ENCODE measurements at places on chromosomes 5 and 9.

DNA sequence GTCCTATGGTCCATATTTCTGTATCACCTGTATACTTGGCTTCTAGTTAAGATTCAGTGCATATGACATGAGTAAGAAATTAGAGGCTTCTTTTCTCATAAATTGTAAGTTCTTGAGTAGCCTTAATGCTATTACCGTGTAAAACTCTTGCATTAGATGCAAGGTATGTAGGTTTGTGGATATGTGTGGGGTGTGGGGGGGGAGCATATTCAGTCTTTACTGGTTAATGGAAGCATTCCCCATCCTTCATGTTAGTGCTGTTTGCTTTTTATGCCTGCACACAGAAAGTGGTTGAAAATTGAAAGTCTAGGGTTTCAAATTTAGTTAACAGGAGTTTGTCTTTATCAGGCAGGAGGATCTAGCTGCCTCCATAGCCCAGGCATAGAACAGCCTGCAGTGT lies 16.1 kb downstream of the RAI14 start:
- no peak for DNase-seq

GRCh38 chr9:86974421-86974820 lies 27.1 kb upstream of the GAS1 start:
- DNase-seq, result no peak

GRCh38 chr5:78361631-78361993 lies 1.2 kb downstream of the SCAMP1 start:
- DNase-seq, result no peak

- DNase-seq, result no peak
Observed at GRCh38 chr5:109063223-109063622, 315.5 kb downstream of the FER start.

DNA sequence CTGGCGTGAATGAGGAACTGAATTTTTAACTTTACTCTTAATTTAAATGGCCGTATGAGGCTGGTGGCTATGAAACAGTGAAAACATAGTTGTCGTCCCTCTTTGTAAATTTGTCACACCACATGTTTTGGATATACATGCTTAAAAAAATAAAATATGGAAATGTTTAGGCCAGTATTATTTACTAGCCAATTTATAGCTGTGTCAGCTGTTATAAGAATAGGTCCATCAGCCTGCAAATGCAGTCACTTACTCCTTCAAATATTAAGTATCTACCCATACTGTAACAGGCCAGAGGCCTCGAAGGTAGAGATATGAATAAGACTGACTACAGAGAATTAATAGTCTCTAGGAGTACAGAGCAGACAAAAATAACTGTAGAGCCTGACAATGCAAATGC lies 30.0 kb downstream of the NR6A1 start:
- DNase-seq, result no peak

- DNase-seq, result no peak
Observed at GRCh38 chr5:138636398-138636944, 61.3 kb upstream of the HSPA9 start.

DNA sequence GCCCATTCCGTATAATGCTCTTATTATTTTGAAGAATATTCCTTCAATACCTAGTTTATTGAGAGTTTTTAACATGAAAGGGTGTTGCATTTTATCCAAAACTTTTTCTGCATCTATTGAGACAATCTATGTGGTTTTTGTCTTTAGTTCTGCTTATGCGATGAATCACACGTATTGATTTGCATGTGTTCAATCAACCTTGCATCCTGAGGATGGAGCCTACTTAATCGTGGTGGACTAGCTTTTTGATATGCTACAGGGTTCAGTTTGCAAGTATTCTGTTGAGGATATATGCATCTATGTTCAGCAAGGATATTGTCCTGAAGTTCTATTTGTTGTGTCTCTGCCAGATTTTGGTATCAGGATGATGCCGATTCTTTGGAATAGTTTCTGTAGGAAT lies 1070.3 kb upstream of the CDH18 start:
- no peak for DNase-seq

GRCh38 chr9:68979538-68980314 lies 34.2 kb downstream of the PRKACG start:
- no peak for DNase-seq

DNA sequence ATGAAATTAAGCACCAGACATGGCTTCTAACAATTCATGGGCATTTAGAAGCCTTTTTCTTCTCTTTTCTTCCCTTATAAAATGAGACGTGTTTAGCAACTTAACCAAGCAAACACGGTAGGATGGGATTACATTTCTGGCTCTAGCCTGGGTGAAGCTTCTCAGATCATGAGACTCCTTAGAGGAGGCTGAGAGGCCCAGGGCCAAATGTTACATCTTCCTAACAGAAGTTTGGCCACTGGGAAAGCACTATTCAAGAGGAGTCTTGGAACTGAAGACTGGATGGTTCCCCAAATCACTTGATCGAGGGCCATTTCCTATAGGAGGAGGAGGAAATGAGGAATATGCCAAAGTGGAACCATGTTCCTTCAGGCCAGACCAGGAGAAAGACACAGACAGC lies 1.9 kb downstream of the GABRP start:
- no peak for DNase-seq

- DNase-seq, result no peak
Observed at GRCh38 chr9:87753313-87753712, 27.4 kb downstream of the CTSL start.

GRCh38 chr5:9617739-9618504 lies 12.2 kb downstream of the TAS2R1 start:
- DNase-seq, result no peak

GRCh38 chr5:115337882-115338281 lies 41.4 kb upstream of the CCDC112 start:
- no peak for DNase-seq

DNA sequence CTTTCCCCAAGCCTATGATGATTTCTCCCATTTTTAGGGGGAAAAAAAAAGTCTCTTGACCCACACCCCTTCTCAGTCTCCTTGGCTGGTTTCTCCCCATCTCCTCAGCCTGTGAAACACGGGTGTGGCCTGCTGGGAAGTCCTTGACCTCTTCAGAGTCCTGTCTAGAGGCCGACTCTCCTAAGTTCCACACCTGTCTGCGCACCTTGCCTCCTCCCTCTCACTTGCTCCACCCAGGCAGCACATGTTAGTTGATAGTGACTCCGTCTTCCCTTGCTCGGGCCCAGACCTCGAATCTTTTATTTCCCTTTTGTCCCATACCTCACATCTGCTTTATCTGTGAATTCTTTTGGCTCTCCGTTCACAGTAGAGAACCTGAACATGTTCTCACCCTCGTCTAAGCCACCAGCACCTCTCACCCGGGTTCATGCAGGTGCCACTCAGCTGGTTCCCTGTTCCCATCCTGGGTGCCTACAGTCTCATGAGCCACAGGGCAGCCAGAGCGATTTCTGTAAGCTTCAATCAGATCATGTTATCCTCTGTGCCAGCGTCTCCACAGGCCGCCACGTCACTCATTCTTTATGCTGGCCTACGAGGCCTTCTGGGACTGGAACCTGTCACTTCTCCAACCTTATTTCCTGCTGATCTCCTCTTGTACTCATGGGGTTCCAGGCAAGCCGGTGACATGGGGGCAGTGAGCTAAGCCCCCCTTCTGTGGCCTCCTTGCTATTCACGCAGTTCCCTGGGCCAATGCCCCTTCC lies 51.7 kb upstream of the LRRTM2 start:
- no peak for DNase-seq

DNA sequence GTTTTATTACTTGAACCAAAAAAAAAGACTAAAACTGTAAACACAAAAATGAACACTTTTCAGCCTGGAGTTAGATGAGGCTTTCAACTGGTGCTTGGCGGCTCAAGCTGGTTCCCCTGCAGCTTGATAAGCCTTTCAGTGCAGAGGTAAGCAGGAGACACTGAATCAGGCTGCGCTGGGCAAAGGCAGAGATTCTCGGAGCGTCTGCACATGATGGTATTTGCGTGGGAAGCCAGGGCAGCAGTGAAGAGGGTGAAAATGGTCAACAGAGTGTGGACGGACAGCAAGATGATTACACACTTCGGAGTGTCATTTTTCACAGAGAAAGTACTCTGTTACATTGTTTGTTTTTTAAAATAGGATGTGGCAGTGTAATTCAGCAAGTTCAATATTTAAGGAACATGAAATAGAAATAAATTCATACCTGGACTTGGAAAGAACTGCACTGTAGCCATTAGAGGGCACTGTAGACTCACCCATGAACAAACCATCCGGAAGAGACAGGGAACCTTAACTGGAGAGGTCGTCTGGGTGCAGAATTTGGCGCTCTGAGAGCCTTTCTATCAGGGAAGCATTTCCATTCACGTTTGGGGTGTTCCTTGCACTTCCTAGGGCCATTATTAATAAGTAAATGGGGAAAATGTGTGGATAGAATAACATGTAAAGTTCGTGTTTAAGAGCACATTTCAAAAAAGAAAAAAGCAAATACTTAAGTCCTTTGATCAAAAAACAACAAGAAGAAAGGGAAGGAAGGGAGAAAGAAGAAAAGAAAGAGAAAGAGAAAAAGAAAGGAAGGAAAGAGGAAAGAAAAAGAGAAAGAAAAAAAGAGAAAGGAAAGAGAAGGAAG lies 69.8 kb downstream of the ICE1 start:
- DNase-seq, result no peak

GRCh38 chr5:174793684-174794328 lies 69.4 kb downstream of the MSX2 start:
- no peak for DNase-seq

- no peak for DNase-seq
Observed at GRCh38 chr9:109117856-109118807, 1.6 kb downstream of the TMEM245 start.

DNA sequence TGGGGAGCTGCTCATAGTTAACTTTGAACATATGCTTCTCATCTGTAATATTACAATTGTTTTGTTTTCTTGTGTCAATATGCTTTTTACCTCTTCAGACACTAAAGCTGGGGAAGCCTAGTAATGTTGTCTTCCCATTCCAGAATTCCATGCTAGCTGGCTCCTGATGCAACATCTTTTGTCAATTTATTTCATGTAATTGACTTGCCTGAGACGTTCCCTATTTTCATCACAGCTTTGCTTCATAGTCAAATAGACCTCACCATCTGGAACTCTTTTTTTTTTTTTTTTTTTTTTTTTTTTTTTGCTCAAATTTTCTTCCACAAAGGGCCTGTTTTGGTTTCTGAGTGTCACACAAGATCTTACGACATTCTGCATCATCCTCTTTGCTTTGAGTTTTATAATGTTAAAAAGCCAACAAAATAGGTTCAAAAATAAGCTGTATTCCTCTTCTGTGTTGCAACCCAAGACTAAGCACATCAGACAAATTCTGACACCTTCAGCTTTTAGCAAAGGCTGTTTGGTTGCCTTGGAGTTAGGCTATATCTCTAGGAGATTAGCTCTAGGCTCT lies 235.2 kb downstream of the NR3C1 start:
- no peak for DNase-seq

- DNase-seq, result no peak
Observed at GRCh38 chr5:132466433-132467286, 23.9 kb downstream of the IRF1 start.

DNA sequence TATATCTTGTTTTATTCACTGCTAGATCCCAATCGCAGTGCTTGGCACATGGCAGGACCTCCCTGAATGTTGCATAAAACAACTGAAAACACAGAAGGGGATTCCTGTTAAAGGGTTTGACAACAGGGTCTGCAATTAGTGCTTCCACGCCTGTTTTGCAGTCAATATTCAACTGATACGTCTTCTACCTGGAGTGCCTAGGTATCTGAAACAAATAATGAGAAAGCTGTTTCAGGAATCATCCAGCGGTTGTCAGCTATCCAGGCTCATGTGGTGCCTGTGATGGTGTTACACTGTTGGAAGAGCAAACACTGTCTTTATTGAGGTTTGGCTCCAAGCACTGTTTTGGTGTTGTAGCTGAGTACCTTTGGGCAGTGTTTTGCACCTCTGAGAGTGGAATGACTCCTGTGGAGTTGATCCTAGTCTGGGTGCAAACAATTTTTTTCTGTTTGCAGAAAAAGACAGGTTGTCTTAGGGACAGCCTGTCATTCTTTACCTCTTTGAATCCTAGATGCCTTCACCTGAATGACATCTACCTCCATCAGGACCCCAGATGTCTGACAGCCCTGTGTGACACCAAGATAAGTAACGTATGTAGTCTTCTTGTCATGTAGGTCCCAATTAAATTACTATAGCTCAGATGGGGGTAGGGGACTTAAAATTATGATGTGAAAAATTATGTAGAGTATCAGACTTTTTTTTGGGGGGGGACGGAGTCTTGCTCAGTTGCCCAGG lies 14.8 kb upstream of the MATR3 start:
- DNase-seq, result no peak

DNA sequence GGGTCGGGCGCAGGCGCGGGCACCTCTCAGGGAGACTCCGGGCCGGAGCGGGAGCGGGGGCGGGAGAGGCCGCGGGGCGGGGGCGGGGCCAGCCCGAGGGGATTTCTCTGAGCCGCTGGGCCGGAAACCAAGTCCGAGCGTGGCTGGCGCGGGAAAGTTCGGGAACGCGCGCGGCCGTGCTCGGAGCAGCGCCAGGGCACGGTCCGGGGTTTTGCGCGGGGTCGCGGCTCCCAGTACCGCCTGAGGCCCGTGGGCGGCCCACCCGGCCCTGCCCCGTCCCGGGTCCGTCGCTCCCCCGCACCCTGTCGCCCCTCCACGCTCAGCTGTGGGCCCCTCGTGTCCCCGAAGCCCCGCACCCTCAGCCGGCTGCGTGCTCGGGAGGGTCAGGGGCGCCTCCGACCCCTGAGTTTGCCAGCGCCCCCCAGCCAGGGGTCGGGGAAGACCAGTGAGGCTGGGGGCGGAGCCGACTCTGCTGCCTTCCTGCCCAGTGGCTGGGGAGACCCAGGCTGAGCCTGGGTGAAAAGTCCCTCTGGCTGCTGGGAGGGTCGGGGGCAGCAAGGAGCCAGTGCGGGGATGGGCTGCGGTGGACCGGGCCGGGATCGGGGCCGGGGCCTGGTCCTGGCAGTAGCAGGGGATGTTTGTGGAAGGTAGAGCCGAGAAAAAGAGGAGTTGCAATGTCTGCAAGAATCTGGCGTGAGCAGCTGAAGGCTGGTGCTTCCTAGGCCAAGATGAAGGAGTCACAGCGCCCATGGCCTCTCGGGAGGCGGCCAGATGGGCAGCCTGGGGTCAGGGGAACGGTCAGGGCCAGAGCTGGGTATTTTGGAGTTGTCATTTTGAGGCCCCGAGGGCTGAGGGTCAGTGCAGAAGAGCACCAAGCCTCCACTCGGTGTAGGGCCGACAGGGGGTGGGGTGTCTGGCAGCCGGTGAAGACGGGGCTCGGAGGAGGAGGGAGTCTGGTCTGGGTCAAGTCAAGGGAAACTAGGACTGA lies 588 bp downstream of the TRAF2 start:
- no peak for DNase-seq

GRCh38 chr9:77793849-77794248 lies 145.7 kb upstream of the GNA14 start:
- DNase-seq, result no peak

Data from stimulated activated CD8-positive, alpha-beta memory T cell treated with anti-CD3 and anti-CD28 coated beads, Interleukin-12 subunit alpha, Interleukin-12 subunit beta, amount 100 ng/mL, for 4 hours (primary cell).